ENCODE measurements at places on chromosomes 2 and 18.

DNA sequence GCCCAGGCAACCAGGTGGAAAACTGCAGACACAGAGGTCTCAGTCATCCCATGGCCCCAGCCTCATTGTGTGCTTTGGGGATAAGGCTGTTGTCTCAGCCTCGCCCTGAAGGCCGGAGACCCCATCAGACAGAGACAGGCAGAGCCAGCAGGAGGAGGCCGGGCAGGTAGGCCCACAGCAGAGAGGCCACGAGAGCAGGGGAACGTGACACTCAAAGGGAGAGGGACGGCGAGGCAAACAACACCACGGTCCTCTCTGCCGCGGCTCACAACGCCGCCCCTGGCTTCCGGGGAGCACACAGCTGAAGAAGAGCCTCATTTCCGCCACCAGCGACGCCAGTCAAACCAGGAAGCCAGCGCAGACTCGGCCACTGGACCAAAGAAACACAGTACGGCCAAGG lies 103.3 kb downstream of the ZNF516 start:
- no peak for DNase-seq

DNA sequence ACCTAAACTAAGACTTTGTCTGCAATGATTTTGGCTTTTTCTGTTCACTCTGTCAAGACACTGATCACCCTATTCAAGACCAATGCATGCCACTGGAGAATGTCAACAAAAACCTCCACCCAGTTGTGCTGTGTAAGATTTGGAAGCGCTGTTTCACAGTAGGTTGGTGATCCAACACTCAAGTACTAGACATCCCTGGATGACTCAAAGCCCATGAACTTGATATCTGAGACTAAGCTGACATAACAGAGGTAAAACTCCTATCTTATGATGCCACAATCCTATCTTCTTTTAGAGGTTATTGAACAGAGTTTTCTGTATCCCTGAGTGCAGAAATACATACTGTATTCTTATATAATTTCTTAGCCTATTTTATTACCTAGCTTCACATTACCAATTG lies 251.3 kb upstream of the ETAA1 start:
- no peak for DNase-seq

- DNase-seq = no peak
These were observed 213.7 kb downstream of the TSN start for GRCh38 chr2:121969166-121969565.

DNA sequence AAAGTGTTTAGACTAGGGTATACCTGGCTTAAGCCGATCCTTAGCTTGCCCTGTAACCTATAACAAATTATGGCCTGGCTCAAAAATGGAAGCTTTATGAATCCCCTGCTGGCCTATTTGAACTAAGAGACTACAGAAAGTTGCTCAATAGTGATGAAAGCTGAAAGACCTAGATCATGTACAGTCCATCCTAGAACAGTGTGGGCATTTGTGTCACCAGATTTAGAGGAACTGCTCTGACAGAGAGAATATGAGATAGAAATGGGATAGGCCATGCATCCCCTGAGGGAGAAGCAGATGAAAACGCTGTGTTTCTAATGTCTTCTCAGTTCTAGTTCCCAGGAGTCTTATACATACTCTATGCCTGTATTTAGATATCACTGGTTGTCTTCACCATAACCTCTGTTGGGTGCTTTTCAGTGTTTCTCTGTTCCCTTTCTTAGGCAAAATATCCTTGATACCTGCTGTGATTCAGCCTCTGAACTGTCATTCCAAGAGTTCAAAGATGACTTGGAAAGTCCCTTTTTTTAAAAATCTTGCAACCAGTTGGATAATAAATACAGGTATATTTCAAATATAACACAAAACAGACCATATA lies 246.9 kb upstream of the SLC39A10 start:
- DNase-seq = no peak

DNA sequence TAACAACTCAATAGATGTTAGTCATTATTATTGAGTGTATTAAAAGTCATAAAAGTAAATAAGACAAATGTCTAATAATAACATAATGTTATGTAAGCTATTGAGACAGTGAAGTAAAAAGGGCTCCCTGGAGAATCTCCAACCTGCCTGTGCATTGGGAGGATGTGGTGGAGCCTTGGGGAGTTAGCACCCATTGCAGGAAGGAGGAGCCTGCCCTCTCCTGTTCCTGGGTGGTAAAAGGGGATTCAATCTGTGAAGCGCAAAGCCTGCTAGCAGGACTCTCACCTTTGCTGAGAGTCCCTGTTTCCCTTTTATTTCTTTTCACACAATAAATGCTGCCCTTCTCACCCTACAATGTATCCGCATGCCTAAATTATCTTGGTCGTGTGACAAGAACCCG lies 206.1 kb downstream of the RAB3GAP1 start:
- no peak for DNase-seq

GRCh38 chr2:61419570-61419969 lies 51.3 kb downstream of the USP34 start:
- peak; percentile 5 for DNase-seq

DNA sequence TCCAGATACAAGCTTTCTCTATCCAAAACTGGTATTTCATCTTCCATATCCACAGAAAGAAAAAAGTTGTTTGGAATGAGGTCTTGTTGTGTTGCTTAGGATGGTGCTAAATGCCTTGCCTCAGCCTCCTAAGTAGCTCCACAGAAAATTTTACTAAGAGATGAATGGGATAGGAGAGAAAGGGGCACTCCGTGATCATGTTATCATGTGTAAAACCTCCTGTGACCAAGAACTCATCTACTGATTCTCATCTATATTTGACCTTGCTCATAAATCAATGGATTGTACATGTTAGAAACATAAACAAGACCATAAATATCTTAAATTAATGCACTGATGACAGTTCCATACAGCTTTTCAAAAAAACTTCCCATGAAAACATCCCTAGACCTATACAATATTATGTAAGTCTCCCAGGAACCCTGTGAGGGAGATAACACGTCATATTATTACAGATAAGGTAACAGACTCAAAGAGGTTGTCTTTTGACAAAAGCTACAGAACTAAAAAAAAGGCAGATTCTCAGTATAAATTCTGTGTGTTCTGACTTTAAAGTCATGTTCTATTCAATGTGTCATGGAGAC lies 29.3 kb upstream of the KYNU start:
- no peak for DNase-seq

DNA sequence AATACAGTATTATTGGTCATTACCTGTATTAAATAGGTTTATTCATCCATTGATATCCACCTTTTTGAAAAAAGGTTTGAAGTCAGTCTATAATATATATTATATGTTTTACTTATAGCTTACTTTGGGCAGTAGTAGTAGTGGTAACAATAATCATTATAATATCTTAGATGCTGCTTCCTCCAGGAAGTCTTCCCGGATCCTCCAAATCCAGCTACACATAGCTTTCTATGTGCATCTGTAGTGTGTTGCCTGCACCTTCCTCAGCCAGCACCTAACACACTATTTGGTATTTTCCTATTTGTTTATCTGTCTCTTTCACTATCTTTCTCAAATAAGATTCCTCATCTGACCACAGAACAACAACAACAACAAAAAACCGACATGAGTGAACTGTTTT lies 81.0 kb downstream of the PRKCE start:
- no peak for DNase-seq

GRCh38 chr18:47262301-47263149 lies 11.1 kb upstream of the SKOR2 start:
- DNase-seq = no peak

GRCh38 chr18:370751-371608 lies 103.1 kb upstream of the THOC1 start:
- no peak for DNase-seq

DNA sequence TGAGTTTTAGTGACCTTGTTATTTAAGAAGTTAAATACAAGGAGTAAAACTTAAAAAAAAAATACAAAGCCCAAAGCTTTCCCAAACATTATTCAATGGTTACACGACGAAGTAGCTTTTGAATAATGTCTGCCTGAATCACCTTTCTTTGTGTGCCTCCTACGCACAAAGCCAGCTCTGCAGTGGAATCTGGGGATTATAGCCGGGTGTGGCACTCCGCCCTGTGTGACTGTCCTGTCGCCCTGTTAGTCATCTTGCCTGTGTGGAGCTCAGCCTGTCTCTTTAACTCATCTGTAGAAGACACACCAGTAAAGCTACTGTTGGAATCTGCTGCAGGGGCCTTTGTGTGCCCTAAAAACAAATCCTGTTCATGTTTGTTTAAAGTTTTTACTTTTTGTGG lies 79.4 kb upstream of the TCF7L1 start:
- DNase-seq = no peak

DNA sequence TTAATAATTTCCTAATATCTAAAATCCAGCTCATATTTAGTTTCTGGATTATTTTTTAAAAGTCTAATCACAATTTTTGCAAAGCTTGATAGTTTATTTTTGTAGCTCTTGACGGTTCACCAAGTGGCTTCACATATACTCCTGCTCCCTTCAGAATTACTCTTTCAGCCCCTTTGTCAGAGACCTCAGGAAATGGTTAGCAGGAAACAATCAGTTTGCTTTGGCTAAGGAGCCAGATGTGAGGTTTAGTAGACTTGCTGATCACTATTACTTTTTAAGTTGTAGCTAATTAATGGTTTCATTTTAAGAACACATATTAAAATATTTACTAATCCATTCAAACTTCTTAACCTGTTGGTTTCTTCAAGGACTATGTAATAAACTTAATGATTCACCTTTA lies 2.3 kb downstream of the RBBP8 start:
- DNase-seq = no peak

DNA sequence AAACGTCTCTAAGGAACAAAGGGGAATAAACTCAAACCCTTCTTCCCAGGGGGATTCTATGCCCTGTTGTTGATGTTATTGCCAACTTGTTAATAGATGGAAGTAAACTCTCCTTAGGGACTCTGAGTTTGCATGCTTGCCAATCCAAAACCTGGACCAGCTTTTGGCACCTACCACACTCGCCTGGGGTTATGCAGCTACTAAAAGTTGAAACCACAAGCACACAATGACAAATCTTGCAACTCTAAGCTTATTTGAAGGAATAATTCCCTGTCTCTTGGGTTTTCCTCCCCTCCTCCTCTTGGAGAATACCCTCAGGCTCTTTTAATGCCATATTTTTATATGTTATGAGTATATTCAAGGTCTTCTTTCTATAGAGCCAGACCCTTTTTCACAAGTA lies 484.1 kb downstream of the FBXO15 start:
- no peak for DNase-seq

DNA sequence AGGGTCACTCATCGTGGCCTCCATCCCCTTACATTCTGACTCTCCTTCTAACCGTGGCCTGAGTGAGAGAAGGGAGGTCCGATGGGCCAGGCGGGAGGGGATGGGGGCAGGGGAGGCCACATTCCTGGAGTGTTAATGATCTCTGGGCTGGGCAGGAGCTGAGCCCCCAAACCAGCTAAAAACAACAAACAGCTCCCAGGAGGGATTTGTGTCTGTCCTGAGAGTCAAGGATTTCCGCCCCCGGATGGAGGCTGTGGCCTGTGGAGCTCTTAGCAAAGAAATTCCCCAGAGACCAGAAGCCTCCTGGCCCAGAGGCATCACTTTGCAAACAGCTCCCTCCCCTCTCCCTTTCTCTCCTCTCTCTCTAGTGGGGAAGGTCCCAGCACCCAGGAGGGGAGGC lies 23.5 kb downstream of the EMX1 start:
- peak; percentile 22 for DNase-seq

- DNase-seq = peak; percentile 92
These were observed 722 bp downstream of the BAZ2B start for GRCh38 chr2:159615367-159616285.

DNA sequence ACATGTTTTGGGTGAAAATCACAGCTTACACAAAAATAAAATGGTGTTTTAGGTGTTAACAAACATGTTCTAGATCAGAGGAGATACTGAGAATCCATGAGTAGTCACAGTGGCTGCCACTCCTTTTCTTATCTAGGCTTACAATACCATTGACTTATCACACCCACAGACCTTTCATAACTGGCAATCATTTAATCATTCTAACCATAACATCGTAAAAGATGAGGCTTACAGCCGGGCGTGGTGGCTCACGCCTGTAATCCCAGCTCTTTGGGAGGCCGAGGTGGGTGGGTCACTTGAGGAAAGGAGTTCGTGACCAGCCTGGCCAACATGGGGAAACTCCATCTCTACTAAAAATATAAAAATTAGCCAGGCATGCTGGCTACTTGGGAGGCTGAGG lies 18.8 kb upstream of the SERPINB5 start:
- no peak for DNase-seq

- DNase-seq = no peak
These were observed 12.8 kb upstream of the ALPP start for GRCh38 chr2:232365621-232366321.
